ENCODE measurements at places on chromosomes 4 and X. TPM values are rescaled to one million over a fixed set of nuclear protein-coding genes. Genes with fewer than 3 reads are reported as not detected.

GRCh38 chr4:42361456-42361855 is 35.8 kb upstream of the SHISA3 start:
- peak; percentile 49 for DNase-seq

DGKK gene
- total RNA-seq, result not detected

WAS gene
- 63.4 TPM for total RNA-seq

EDA gene
- not detected for total RNA-seq

SPANXB1 gene
- not detected for total RNA-seq

DNA sequence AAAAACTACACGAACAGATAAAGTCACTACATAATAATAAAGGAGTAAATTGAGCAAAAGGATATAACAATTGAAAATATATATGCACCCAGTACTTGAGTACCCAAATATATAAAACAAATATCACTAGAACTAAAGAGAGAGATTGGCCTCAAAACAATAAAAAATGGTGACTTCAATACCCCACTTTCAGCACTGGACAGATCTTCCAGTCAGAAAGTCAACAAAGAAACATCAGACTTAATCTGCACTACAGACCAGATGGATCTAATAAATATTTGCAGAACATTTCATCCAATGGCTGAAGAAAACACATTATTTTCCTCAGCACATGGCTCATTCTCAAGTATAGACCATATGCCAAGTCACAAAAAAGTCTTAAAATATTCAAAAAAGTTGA is 503.6 kb downstream of the NAP1L3 start:
- no peak for DNase-seq

DNA sequence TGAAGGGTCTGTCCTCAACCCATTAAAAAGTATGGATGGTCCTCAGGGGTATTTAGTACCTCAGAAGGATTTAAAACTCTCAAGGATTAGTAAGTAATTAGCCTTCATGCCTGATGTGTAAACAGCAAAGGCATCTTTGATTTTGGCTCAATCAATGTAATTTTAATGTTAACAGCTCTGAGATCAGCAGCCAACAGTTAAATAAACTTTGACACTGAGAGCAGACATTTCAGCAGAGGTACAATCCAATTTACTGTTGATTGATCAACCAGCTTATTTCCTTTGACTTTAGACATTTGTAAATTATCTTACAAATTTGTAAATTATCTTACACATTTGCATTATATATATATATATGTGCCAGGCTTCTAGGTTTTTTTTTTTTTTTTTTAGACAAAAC is 36.9 kb downstream of the STOX2 start:
- DNase-seq, result no peak

RBMXL3 gene
- total RNA-seq, result not detected

DNA sequence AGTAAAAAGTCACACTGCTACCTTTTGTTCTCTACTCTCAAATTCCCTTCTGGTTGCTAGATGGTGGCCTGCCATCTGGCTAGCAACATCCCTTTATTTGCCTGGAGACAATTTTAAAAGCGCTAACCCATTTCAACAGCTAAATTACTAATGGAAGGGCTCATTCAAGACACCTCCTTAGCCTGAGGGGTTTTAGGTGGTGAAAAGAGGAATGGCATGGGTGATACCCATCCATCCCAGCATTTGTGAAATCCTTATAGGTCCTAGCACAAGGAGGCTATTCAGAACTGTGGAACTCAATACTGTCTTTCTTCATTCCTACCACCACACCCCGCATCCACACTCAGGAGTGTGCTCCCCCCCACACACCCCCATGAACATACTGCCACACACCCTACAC is 33.5 kb downstream of the ARHGEF9 start:
- DNase-seq, result no peak

LRRC66 gene
- 0.29 TPM for total RNA-seq

DNA sequence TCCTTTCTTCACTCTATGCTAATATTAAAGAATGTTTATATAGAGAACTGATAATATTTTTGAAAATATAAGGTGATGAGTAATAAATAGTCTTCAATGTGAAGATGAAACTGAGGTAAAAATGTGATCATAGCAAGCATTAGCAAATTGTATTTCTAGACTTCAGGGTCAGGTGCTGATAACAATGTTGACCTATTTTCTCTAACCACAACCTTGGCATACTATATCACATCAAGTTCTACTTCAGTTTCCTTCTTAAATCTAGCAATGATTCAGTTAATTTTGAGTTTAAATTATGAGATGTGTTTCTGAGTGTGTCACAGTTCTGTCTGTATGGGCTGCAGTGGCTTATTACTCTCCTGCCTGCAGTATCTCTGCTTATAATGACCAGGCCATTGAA is 209.4 kb downstream of the RAPGEF2 start:
- DNase-seq, result no peak

- DNase-seq, result peak; percentile 43
Observed at GRCh38 chr4:7703688-7704087, 236.0 kb downstream of the AFAP1 start.

RAI2 gene
- not detected for total RNA-seq

DNA sequence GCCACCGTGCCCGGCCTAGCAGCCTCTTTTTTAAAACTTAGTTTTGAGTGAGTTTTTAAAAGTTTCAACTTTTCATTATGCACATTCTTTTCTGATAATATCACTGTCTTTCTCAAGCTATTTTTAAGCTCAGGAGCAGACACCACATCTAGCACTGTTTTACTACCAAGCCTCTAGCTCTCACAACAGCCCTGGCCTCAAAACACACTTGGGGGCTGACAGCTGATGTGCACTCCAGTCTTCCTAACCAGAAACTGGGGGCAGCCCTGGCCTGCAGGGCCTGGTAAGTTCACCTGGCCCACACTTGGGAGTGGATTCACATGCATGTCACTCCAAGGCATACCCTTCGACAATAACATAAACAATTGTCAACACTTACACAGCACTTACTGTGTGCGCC is 34.0 kb downstream of the CENPU start:
- DNase-seq, result no peak

DNA sequence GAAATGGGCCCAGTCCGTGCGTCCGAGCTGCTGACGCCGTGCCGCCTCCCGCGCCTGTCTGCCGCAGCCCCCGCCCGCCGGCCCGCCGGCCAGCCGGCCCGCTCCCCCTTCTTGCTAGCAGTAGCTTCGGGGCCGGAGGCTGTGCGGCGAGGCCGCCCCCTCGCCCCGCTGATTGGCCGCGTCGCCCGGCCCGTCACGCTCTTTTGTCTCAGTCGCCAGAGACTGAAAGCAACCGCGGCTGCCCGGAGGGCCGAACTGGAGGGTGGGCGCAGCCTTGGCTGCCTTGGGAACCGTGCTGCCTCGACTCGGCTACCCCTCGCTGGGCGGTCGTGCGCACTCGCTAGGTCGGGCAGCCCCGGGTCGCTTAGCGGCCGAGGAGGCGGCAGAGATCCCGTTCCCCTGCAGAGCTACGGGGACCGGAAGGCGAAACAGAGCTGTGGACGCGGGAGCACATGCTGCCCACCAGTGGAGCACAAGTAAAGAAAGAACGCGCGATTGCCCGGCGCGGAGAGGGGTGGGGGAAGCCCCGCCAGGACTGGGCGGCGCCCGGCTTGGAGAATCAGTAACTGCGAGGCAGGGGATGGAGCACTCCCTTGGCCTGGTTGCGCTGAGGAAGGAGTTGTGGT is at the start of gene ZCCHC18:
Gene ZCCHC18, plus strand, starts transcription at position 198 of the 626 bp plus-strand sequence. CDS start 1,589 bp downstream, outside the sequence.
- peak; percentile 71 for DNase-seq

SORCS2 gene
- total RNA-seq, result not detected
